Stimulated activated CD4-positive, alpha-beta T cell treated with anti-CD3 and anti-CD28 coated beads, Interleukin-1b, Interleukin-23, amount 100 ng/mL, for 1 hour (primary cell): ENCODE measurements at places on chromosomes 6 and 20.

- DNase-seq, result no peak
Observed at GRCh38 chr6:150078788-150079187, 9.9 kb upstream of the ULBP3 start.

DNA sequence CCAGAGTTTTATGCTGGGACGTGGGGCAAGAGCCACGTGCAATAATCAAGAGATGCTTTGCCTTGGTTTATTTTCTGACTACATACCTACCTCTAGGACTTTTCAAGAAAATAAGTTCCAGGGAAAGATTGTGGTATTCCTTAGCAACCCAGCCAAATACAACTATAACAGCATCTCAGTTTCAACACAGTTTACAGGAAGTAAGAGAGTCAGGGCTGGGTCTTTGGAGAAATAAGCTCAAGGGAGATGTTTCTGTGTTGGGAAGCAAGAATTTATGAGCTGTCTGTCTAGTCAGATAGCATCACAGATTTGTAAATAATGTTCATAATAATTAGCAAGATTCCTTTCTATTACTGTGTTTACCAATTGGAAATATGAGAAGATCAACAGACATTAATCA lies 35.1 kb downstream of the MAP3K5 start:
- DNase-seq, result no peak

GRCh38 chr6:114945392-114945791 lies 602.6 kb upstream of the HS3ST5 start:
- DNase-seq, result no peak

DNA sequence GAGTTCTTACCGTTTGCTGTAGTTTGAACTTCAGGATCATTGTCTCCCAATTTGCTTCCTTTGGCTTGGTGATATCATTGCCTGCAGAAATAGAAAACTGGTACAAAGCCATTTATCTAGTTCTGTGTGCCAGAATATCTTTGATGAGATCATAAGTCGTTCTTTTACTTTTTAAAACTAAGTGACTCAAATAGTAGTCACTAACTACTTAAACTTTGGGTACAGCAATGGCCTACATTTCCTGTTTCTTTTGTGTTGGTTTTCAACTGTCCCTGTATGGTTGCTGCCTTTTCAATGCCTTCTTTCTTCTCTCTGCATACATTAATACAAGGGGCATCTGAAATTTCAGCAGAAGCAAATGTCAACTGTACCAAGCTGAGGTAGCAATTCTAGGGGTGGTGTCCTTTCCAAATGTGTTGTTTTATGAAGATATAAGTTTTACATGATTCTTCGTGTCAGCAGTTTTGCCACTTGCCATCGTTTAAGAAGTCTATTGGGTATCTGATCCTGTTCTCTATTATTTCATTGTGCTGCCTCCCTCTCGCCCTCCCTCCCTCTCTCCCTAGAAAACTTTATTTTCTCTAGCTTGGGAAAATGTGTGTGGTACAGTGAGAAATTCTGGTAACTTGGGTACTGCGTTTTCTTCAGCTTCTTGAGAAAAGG lies 238.5 kb downstream of the FARS2 start:
- DNase-seq, result no peak

- no peak for DNase-seq
Observed at GRCh38 chr6:81940451-81940985, 188.0 kb upstream of the TENT5A start.

DNA sequence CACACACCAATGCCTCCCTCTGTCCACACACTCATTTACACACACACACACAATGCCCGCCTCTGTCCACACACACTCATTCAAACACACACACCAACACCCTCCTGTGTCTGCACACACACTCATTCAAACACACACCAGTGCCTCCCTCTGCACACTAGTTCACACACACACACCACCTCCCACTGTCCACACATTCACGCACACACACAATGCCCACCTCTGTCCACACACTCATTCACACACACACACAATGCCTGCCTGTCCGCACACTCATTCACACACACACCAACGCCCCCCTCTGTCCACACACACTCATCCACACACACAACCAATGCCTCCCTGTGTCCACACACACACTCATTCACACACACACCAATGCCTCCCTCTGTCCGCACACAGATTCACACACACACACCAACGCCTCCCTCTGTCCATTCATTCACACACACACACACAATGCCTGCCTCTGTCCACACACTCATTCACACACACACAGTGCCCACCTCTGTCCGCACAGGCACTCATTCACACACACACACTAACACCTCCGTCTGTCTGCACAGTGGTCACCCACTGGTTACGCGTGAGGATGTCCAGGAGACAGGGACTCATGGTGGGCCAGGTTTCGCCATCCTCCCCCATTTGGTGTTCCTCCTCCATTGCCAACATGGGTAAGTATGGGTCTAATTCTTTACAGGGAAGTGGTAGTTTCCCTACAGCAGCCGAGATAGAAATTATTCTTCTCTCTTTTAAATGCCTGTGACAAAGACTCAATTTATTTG lies 62.4 kb upstream of the THBS2 start:
- no peak for DNase-seq

GRCh38 chr6:41372832-41373626 lies 37.6 kb downstream of the NCR2 start:
- no peak for DNase-seq

DNA sequence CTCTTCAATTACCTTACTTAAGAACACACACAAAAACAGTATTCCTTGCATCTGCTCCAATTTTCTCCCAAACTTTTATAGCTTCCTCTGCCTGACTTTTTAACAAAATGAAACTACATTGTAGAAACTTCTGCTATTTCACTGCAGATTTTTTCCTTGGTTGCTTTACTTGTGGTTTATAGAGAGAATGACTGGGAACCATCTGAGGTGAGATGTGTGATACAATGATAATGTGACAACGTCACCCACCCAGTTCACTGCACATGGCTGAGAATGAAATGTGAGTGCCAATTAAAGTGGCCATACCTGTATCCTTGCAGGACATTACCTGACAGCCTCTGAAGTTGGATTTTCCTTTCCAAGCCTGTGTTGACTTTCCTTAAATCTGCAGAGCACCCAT lies 258.4 kb downstream of the CD83 start:
- no peak for DNase-seq

DNA sequence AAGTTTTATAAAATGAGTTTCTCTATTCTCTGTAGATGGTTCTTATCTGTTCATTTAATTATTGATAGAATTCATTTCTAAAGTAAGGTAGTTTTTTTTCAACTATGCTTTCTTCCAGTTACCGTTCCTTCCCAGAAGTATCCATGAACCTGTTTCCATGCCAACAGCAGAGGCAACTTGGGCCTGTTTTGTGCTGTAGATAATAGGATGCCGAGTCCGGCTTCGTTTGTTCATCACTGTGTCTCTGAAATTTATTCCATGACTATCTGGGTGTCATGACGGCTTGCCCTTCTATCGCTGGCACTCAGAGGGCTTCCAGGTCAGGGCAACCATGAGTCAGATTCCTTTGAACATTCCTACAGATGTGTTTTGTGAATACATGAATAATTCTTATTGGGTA lies 190.4 kb downstream of the SYNDIG1 start:
- no peak for DNase-seq

DNA sequence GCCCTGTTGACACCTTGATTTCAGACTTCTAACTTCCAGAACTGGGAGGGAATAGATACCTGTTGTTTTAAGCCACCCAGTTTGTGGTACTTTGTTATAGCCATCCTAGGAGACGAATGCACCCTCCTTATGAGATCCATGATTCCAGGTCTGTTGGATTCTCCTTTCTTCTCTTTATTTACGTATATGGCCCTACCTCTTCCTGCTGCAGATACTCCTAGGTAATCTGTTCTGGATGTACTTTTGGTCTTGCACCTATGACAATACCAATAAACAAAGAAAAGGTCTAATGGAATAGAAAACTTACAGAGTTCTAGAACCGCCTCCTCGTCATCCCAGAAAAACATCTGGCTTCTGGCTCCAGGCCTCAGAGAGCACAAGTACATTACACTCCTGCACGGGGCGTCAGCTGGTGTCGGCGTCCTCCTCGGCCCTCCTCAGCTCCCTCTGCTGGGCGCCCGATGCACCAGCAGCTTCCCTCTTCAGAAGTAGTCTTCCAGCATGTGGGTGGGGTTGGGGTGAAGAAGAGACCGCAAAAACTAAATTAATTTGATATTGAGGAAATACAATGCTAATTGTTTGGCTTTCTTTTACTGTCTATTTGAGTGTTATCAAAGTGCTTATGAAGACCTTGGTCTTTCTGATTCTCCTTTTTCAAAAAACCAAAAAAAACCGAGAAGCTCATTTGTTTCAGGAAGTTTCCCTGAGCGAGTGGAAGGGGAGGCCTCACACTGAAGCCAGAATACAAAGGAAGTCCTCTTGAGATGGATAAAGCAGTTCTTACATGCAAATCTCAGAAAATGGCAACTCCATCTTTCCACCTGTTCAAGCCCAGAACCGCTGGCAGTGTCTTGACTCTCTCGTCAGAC lies 9.7 kb upstream of the ATXN1 start:
- DNase-seq, result peak; percentile 50

DNA sequence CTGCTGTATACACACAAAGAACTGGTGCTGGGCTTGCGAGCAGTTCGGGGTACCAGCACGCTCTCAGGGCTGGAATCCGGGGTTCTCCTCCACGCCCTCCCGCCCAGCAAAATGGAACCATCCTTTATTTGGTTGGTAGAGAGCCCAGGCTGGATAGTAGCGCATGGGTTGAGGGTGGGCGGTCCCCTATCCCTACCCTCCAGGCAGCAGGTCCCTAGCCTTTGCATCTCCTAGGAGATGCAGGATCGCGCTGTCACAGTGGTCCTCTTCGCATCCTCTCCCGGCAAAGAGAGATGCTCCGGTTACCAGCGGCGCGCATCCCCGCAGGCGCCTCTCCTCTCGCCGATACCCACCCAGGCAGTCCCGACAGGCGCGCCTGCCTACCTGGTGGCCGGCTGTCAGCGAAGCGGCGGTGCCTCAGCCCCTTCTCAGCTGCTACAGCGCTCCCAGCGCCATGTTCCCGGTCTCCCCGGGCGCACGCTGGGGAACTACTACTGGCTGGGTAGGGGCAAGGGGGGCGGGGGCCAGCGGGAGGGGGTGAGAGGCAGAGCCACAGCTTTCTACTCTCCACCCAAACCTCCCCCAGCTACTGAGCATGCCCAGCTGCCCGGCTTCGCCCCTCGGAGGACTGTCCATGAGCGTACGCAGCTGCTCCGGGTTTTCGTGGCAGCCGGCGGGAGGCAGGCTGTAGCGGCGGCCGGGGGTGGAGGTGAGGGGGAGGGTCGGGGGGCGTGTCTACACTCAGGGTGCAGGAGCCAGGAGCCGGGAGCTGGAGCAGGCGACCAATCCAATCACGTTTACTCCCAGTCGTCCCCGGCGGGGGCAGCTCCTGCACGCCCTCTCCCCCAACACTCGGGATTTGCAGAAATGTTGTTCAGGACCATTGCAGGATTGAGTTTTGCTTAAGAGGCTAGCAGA lies at the start of gene PAK5:
Gene PAK5, minus strand, starts transcription at position 699 of the 918 bp plus-strand sequence. CDS start 194,748 bp downstream, outside the sequence.
- no peak for DNase-seq

DNA sequence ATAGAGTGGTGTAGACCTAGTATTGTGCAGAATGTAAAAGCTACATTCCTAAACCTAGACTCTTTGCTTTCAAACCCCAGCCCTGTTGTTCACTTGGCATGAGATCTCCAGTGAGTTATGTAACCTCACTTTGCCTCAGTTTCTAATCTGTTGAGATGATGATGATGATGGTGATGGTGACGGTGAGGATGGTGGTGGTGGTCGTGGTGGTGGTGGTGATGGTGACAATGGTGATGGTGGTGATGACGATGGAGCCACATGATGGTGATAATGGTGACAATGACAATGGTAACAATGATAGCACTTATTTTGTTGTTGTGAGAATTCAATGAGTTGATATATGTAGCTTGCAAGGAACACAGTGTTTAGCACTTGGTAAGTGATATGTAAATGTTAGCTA lies 80.3 kb downstream of the FAXC start:
- no peak for DNase-seq

DNA sequence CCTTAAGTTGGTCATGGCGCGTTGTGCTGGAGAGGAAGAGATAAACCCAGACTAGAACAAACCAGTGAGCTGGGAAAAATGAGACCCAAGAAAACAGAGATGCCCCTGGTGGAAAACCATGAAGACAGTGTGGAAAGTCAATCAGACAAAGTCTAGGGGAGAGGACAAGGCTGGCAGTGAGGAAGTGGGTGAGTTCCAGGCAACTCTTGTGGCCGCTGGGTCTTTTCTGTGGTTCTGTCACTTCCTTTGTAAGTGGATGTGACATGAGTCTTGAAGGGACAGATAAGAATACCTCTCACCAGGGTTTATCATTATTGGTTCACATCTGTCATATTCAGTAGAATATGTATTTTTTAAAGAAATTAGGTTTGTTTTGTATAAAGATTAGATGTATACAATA lies 738.4 kb downstream of the DHX35 start:
- no peak for DNase-seq

DNA sequence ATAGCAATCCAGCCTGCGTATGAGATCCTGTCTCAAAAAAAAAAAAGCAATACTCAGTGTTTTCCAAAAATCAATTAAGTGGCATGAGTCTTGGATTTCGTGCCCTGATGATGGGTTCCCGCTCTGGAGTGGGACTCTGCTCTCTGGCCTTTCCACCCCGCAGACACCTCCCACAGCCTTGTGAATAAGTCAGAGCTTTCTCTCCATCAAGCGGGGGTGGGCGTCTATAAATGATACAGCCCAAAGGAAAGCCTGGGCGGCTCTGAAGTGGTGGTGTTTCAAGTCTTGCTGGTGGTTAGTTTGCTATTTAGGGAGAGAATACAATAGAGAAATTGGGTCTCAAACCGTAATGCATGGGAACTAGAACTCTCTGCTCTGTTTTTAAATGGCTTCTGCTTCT lies 52.5 kb upstream of the TAGAP start:
- DNase-seq, result no peak

GRCh38 chr6:43625393-43625992 lies 3.6 kb downstream of the GTPBP2 start:
- no peak for DNase-seq

DNA sequence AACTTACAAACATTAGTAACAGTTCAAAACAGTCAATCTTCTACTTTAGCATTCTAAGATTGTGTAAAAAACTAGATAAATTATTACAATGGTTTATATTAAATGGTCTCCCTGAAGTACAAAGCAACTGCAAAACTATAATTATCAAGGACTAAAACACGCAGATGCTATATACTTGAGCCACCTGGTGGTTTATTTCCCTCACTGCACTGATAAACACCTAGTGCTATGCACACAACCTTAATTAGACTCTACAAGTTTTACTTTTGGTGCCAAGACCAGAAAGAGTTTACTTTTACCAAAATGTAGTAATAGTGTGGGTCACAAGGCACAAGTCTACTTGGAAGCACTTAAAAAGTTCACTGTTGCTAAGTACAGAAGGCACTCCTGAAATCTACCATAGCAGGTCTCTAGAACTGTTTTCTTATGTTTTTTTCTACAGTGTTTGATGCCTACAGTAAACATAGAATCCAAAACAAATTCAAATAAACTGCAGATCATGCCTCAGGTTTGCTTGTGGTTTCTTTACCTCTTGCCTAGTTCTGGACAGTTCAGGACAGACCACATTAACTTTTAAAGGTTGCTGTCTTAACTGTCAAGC lies 49.2 kb downstream of the GMDS start:
- DNase-seq, result no peak

- DNase-seq, result no peak
Observed at GRCh38 chr6:12605888-12606345, 110.7 kb upstream of the PHACTR1 start.

GRCh38 chr6:43799551-43800297 lies 29.7 kb downstream of the VEGFA start:
- DNase-seq, result no peak
